ENCODE measurements at places on chromosomes 5 and 9.

- DNase-seq = no peak
Measured at GRCh38 chr5:176500511-176500910, 36.7 kb downstream of the RNF44 start.

- no peak for DNase-seq
Measured at GRCh38 chr5:16508730-16509531, 43.3 kb upstream of the ZNF622 start.

- DNase-seq = no peak
Measured at GRCh38 chr5:180658774-180659564, 9.6 kb upstream of the FLT4 start.

- no peak for DNase-seq
Measured at GRCh38 chr9:98742325-98743280, 33.9 kb upstream of the GABBR2 start.

- no peak for DNase-seq
Measured at GRCh38 chr9:38172586-38172985, 103.6 kb upstream of the SHB start.

DNA sequence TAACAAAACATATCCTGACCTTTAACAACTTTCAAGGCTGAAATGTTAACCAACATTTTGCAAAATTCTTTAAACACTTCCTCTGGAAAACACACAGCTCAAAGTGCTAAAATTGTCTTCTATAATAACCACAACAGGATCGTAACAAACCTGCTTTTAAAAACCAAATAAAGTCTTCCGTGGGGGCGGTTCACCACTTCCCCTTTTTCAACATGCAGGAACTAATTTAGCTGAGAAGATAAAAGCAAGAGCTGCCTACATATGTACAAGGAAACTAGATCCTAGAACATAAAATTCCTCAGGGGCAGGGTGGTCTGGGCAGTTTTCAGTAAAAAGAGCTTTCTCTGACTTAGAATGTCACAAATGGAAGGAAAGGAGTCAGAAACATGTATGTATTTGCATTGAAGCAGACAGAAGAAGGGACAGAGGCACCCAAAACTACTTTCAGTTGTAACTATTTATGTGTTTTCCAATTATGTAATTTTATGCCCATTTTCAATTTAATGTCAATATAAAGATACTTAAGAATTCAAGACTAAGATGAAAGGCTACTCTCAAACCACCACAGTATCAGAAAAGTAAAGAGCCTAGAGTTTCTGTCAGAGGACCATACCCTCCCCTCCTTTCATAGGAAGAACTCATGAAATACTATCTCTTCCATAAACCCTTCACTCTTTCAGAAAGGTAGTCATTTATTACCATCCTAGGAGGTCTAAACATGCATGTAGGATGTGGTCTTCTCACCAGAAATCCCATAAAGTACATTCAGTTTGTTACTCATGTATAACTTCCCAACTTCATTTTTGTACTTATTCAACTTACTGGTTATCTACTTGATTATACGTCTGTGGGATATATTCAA, 185.9 kb upstream of the RASA1 start:
- peak; percentile 62 for DNase-seq

DNA sequence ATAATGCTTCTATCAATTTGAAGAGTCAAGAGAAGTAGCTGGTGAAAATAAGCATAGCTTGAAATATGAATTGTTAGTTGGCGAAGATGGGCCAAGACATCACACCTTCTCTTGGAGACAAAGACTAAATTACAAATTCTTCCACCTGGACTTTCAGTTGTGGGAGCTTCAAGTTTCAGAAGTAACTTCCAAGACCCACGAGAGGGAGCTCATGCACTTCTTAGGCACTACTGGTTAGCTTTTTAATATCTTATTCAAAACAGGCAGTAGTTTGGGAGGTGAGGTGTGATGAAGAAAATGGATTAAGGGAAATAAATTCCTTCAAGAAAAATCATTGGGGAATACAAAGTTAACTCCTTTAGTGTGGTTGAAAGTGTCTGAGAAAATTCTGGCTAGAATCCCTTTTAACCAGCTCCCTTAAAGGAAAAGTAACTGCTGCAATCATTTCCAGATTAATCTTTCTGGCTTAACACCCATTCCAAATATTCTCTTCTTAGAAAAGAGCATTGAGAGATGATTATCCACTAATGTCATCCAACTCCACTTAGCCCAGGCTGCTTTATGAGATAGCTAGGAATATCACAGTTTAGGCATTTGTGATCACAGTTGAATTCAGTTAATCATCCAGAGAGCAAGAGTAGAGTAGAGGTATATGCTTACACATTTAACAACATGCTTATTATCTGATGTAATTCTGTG, 139.5 kb upstream of the DMRTA1 start:
- peak; percentile 67 for DNase-seq
